Forelimb muscle (tissue), 1 donor: ENCODE measurements at places on chromosomes 4 and X. TPM values are rescaled to one million over a fixed set of nuclear protein-coding genes. Genes with fewer than 3 reads are reported as not detected.

DNA sequence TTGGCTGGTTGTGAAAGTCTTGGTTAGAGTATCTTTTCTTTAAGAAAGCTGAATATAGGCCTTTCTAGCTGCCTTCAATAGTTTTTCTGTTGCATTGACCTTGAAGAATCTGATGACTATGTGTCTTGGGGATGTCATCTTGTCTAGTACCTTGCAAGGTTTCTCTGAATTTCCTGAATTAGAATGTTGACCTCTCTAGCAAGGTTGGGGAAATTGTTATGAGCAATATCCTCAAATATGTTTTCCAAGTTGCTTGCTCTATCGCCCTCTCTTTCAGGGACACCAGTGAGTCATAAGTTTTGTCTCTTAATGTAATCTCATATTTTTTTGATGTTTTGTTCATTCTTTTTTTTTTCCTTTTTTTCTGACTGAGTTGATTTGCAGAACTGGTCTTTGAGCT is 194.7 kb downstream of the RAB28 start:
- no peak for DNase-seq

GRCh38 chr4:4541040-4541631 is 712 bp downstream of the STX18 start:
- DNase-seq, result no peak

DNA sequence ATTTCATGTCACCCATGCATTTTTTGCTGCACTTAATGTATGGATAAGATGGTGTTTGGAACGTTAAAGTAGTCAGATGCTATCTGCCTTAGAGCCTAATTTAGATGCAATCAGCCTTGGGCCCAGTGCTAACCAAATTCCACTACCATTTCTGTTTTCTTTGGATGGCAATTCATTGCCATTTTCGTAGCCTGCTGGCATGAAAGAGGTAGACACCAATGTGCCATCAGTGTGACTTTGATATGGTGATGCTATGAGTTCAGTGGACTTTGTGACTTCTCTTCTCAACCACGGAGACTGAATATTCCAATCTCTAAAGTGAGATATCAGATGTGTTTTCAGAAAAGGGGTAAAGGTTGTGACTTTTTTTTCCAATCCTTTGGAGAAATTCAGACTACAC is 1.5 kb downstream of the ETFDH start:
- DNase-seq, result no peak

- DNase-seq, result no peak
Observed at GRCh38 chr4:174483792-174484191, 38.5 kb downstream of the HPGD start.

- no peak for DNase-seq
Observed at GRCh38 chr4:19508442-19508841, 743.3 kb upstream of the SLIT2 start.

DNA sequence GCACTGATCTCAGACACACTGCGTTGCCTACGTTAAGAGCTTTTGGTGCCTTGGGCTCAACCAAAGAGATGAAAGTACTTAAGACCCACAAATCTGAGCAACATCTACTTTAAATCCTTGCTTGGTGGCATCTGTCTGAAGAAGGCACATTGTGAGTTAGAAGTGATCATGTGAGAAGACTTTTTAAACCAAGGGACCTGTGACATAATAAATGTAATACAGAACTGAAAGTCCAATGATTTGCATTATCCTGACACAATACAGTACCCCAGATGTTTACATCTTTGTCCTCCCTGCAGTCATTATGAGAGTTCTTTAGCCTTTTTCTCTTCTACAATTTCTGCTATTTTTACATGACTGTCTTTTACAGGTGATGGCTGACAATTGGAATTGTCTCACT is 96.7 kb upstream of the FTHL17 start:
- DNase-seq, result no peak

Gene FGF16
- polyA plus RNA-seq, result 3.3 TPM

DNA sequence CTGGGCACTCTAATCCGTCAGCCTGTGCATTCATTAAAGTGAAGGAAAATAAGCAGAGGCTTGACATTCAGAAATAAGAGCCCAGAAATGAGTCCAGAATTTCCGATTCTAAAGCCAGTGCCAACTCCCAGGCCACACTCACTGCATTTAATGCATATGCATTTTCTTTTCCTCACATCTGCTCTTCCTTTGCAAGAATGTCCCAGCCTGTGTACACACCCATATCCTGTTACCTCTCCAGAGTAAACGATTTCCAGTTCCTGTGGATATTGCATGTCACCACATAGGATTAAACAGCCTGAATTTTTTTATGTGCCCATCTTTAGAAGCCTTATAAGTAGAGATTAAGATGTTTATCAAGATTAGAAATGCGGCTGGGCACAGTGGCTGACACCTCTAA is 27.5 kb downstream of the ARX start:
- no peak for DNase-seq
